Activated CD8-positive, alpha-beta memory T cell treated with anti-CD3 and anti-CD28 coated beads for 36 hours (primary cell): ENCODE measurements at places on chromosomes 2 and 18. TPM values are rescaled to one million over a fixed set of nuclear protein-coding genes. Genes with fewer than 3 reads are reported as not detected.

The ZSWIM2 gene
- not detected for total RNA-seq

The HOXD12 gene
- not detected for total RNA-seq

The PIEZO2 gene
- total RNA-seq: not detected

The STARD6 gene
- 0.23 TPM for total RNA-seq

The CSRNP3 gene
- total RNA-seq: not detected

The ASXL3 gene
- not detected for total RNA-seq

The RAD51AP2 gene
- not detected for total RNA-seq

The NXPH2 gene
- total RNA-seq: not detected

The COLEC12 gene
- total RNA-seq: not detected

The TOGARAM2 gene
- total RNA-seq: 5.7 TPM

The STK17B gene
- 129 TPM for total RNA-seq

The GRHL1 gene
- 0.40 TPM for total RNA-seq

The CLHC1 gene
- total RNA-seq: 8.6 TPM

The SAG gene
- not detected for total RNA-seq

The NRP2 gene
- total RNA-seq: 0.82 TPM

The POTEJ gene
- total RNA-seq: not detected
